ENCODE measurements at places on chromosomes 1 and 21. TPM values are rescaled to one million over a fixed set of nuclear protein-coding genes. Genes with fewer than 3 reads are reported as not detected.

The SPRR2F gene
- total RNA-seq: not detected

The MYOM3 gene
- not detected for total RNA-seq

The SRGAP2C gene
- total RNA-seq: 14.7 TPM

The LAMB3 gene
- total RNA-seq: 3.1 TPM

The S100A16 gene
- not detected for total RNA-seq

The HHIPL2 gene
- 0.37 TPM for total RNA-seq

The KPRP gene
- total RNA-seq: not detected

All from activated CD4-positive, alpha-beta T cell treated with anti-CD3 and anti-CD28 coated beads for 36 hours (primary cell).